Natural killer cell treated with Interleukin-12 subunit alpha and Interleukin-12 subunit beta and Interleukin-15 and Interleukin-18, amount 100 ng/mL, for 72 hours (primary cell): ENCODE measurements at places on chromosomes 5 and 9. TPM values are rescaled to one million over a fixed set of nuclear protein-coding genes. Genes with fewer than 3 reads are reported as not detected.

Gene IFNB1
- total RNA-seq: not detected

Gene TAF11L3
- not detected for total RNA-seq

Gene LHX6
- not detected for total RNA-seq

Gene FBP2
- total RNA-seq: not detected

Gene CDO1
- not detected for total RNA-seq

Gene ZFR
- total RNA-seq: 58.2 TPM

Gene SLC6A7
- total RNA-seq: not detected

Gene KCNMB1
- total RNA-seq: not detected

Gene CLTB
- total RNA-seq: 80.5 TPM

Gene ORM1
- not detected for total RNA-seq

Gene MUSK
- not detected for total RNA-seq

Gene ERBIN
- 53.4 TPM for total RNA-seq

Gene RC3H2
- 45.0 TPM for total RNA-seq

Gene CRHBP
- not detected for total RNA-seq

Gene GPR21
- total RNA-seq: 3.0 TPM

Gene OR1L8
- not detected for total RNA-seq

Gene DIPK1B
- not detected for total RNA-seq

Gene SV2C
- total RNA-seq: 0.06 TPM

Gene GRM6
- not detected for total RNA-seq

Gene C1QTNF3
- 4.6 TPM for total RNA-seq

Gene PRUNE2
- total RNA-seq: 0.57 TPM

Gene INSYN2B
- total RNA-seq: not detected

Gene SPINK7
- not detected for total RNA-seq

Gene ANKRD18B
- total RNA-seq: 3.9 TPM

Gene TLR4
- 0.24 TPM for total RNA-seq

Gene GFRA3
- not detected for total RNA-seq

Gene CAPSL
- not detected for total RNA-seq

Gene CAVIN4
- 0.31 TPM for total RNA-seq

Gene FOXD4
- total RNA-seq: 0.22 TPM

Gene TMEFF1
- total RNA-seq: not detected

Gene NRG2
- not detected for total RNA-seq

Gene PCDHGB5
- total RNA-seq: 2.8 TPM

Gene SAP30L
- 20.4 TPM for total RNA-seq

Gene WWC1
- not detected for total RNA-seq

Gene BASP1
- 3.9 TPM for total RNA-seq

Gene SHC3
- not detected for total RNA-seq

Gene PDCD1LG2
- total RNA-seq: 0.55 TPM

Gene PCDHGB7
- 0.33 TPM for total RNA-seq
